Colonic mucosa (tissue), 4 donors: ENCODE measurements at places on chromosomes 16 and 17. TPM values are rescaled to one million over a fixed set of nuclear protein-coding genes. Genes with fewer than 3 reads are reported as not detected.

SLC38A8 gene
- total RNA-seq: not detected

CD300LB gene
- not detected for total RNA-seq

BAIAP3 gene
- total RNA-seq: 5.5 TPM

CD300H gene
- total RNA-seq: not detected

KRT36 gene
- not detected for total RNA-seq

HS3ST2 gene
- total RNA-seq: 0.47 TPM

MT3 gene
- 3.6 TPM for total RNA-seq

C16orf92 gene
- total RNA-seq: not detected

JUP gene
- total RNA-seq: 353 TPM

SLFN12 gene
- 2.0 TPM for total RNA-seq

SMIM22 gene
- 361 TPM for total RNA-seq

ATP6V0C gene
- total RNA-seq: 240 TPM

OR1A1 gene
- total RNA-seq: not detected

ZNF174 gene
- 6.7 TPM for total RNA-seq

FBXO39 gene
- total RNA-seq: not detected

FOXC2 gene
- 0.22 TPM for total RNA-seq

HSPB9 gene
- total RNA-seq: not detected

P4HB gene
- 1,051 TPM for total RNA-seq

WNT9B gene
- not detected for total RNA-seq

CHST6 gene
- total RNA-seq: 5.6 TPM

CACNA1H gene
- 2.1 TPM for total RNA-seq

KRT33A gene
- total RNA-seq: not detected

SEPTIN12 gene
- not detected for total RNA-seq

TMEM92 gene
- 11.1 TPM for total RNA-seq

APOH gene
- 5.1 TPM for total RNA-seq

TMEM106A gene
- 4.8 TPM for total RNA-seq

NPIPA2 gene
- 1.4 TPM for total RNA-seq

EVPL gene
- 31.1 TPM for total RNA-seq

KRTAP4-6 gene
- not detected for total RNA-seq
